ENCODE measurements at places on chromosomes 13 and 19.

- DNase-seq, result no peak
These were observed 1.1 kb downstream of the ARHGAP35 start for GRCh38 chr19:46861691-46862502.

GRCh38 chr19:33859016-33859415, 62.3 kb downstream of the KCTD15 start:
- no peak for DNase-seq

- no peak for DNase-seq
These were observed 40.5 kb upstream of the SLC15A1 start for GRCh38 chr13:98792785-98793495.

DNA sequence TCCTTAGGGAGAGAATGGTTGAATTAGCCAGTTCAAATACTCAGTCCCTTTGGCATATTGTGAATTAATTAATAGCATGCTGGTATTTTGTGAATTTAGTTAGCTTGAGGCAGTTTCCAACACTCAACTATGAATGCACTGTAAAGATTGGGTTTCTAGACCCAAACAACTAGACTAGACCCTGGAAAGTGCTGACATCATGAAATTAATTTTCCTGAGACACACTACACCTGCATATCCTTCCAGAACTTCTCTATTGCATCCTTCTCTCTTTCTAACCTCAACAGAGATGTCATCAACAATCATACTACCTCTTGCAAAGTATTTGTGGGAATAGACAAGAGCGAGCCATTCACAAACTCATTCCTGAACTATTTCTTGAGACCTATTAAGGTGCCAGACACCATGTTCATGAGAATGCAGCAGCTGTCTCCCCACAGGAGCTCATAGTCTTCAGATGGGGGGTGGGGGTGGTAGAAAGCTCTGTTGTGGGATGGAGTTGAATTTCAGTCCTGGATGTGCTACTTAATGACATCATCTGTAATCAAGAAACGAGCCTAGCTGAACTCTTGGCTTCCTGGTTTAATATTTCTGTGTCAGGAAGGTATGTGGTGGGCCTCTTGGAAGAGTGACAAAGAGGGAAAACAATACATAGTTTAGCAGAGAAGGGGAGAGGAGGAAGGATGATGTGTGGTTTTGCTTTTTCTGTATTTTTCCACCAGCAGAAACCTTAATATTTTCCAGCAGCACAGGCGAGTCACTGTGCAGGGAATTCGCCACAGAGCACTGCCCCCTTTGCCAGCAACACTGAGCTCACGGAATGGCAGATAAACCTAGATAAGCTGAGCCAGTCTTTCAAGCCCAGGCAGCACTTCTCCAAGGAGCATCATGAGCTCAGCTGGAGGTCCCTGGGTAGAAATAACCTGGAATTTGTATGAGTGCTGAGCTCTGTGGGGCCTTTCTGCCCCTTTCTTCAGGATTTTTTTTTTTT, 53.1 kb upstream of the CYSLTR2 start:
- peak; percentile 51 for DNase-seq

DNA sequence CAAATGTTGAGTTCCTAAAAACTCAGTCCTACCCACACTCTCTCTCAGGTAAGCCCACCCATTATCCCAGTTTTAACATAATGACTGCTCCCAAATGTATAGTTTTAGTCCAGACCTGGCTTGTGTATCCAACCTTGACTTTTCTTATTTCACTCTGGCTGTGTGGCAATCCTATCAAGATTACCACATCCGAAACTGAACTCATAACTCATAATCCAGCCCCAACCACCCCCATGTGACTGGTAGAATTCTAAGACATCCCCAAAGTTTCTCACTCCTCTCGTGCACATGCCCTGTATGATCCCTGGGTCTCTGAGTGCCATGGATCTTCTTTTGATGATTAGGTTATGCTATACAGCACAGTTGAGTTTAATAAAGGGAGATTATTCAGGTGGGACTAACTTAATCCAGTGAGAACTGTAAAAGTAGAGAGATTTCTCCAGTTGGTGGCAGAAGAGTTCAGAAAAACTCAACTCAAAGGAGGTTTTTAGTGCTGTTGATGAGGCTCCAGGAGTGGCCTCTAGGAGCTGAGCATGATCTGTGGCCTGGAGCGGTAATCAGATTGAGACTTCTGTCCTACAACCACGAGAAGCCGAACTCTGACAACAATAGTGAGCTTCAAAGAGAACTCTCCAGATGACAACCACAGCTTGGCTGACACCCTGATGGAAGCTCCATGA, 413.4 kb downstream of the ZNF536 start:
- DNase-seq, result no peak

GRCh38 chr19:30968210-30968609, 381.0 kb downstream of the TSHZ3 start:
- no peak for DNase-seq

- no peak for DNase-seq
These were observed 44.3 kb downstream of the RAP2A start for GRCh38 chr13:97478247-97478646.

- DNase-seq, result no peak
These were observed 216.2 kb downstream of the IRS2 start for GRCh38 chr13:109569958-109570711.

GRCh38 chr19:38402623-38402966, 298 bp upstream of the FAM98C start:
- no peak for DNase-seq

DNA sequence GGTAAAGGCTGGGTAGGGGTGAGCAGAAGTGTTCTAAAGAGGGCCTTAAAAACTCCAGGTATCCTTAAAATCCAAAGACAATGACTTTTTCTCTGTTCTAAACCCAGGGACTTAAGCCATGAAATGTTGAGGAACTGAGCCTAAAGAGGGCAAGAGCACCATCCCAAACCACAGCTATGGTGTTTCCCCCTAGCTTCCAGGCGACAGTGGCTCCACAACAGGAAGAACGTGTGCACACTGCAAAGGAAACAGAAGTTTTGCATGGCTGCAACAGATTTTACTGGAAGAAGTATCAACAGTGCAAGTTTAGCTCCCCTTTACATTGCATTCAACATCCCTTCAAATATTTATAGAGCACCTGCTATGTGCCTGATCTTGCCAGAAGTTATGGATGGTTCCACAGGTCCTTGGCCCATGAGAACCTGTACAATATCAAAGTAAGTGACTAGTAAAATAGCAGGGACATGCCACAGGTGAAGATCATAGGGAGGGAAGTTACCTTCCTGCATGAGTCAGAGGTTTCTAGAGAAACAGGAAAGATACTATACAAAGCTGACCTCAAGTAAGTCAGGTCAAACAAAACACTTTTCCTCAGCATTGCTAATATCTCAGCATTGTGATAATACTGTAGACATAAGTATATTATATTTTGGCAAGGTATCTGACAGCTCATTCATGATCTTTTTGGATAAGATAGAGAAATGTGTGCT, 8.4 kb upstream of the KCTD12 start:
- no peak for DNase-seq

- peak; percentile 23 for DNase-seq
These were observed 10.0 kb upstream of the CACNG6 start for GRCh38 chr19:53981376-53981951.

DNA sequence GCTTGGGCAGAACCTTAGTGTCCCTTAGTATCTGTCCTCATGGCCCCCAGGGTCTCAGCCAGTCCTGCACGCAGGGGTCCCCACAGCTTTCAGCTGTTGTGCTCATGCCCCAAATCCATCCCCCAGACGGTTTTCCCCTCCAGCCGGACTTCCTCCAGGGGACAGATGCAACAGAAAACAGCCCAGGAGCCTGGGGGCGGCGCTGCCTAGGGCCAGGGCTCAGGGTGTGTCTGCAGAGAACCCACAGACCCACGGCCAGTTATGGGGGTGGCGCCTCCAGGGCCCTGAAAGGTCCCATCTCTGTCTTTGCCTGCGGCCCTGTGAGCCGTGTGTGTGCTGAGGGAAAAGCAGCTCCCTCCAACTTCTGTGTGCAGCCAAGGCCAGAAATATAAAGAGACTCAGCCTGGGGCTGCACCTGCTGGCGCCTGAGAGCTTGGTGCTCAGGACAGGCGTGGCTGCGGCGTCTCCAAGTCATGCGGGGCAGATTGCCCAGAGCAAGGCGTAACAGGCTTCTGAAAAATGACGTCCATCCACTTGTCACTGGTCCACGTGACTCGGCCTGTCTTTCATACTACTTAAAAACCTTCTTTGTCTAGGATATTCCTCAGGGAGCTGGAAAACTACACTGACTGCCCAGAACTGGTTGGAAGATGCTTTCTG, 22.1 kb upstream of the F7 start:
- DNase-seq, result peak; percentile 82

DNA sequence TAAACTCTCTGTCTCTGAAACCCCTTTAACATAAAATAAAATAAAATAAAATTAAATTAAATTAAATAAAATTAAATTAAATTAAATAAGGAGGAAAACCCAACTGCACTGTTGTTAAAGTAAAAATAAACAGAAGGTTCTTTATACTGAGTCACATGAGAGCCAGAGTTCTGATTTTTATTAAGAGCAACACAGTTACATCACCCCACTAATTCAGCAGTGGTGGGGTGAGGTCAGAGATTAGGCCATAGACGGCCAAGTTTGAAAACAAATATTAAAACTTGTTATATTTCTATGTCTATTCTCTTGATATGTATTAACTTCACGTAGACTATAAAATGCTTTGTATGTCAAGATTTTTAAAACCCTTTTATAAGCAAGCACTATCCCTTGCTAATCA, 59.5 kb downstream of the MYCBP2 start:
- DNase-seq, result no peak
